SK-N-DZ (cell line): ENCODE measurements at places on chromosomes 6 and 20.
A peak's percentile ranks its signal among the peaks of the same experiment; 100 is the strongest.

- DNase-seq = peak; percentile 85
These were observed 259.2 kb downstream of the ADGB start for GRCh38 chr6:146857980-146858347.

DNA sequence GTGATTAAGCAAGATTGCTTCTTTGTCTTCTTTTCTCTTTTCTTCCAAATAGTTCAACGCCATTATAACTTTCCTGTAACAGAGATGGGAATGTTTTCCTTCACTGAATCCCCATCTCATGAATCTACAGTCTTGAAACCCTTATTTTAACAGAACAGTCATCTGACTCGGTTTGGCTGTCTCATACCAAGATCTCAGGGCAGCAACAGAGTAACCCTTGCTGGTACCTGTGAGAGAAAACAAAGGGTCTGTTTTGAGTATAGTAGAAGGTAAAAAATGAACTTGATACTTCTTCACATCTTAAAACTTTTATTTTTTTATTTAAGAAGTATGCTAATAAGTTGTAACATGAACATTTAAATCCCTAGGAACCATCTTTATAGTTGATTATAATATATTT lies 19.6 kb upstream of the DSE start:
- no peak for DNase-seq

DNA sequence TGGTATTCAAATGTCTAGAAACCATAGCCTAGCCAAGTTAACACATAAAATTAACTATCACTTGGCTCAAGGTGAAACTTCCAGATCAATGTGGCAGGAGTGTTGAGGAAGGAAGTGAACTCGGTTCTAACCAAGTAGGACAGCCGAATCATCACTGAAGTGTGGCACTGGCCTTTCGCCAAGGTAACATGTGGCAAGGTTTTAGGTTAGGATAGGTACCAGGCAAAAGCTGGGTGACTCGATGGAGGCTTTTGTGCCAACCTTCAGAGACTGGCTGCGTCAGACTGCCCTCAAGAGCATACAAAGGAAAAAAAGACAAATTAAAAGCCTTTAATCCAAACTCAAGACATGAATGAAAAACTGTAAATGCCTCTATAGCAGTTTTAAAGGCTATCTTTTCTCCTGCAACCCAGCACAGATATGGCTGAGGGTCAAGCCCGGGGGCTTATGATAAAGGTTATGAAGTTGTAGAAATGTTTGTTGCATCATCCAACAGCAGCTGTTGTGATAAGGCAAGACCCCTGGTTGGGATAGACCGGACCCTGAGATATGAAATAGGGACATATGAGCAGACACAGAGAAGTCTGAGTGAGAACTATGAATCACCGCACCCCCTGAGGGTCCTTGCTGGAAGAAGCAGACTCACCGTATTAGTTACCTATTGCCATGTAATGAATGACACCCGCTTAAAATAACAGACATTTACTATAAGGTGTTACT lies 11.9 kb downstream of the PSMB9 start:
- no peak for DNase-seq

DNA sequence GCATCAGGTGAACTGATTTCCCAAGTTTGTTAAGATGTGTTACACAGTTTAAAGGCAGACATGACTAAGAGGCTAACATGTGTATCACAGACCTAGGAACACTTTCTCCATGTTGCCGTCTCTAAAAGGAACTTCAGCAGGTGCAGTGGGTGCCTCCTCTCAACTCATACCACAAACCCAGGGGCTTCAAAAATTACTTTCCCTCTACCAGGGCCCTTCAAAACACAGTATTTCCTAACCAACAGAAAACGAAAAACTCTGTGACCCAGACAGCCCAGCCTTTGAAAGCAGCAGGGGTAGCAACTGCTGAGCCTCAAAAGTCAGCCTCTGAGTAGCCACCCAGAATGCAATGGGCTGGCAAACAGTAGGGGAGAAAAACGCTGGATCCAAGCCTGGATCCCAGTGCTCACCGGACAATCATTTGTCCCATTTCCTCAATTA lies 28.5 kb downstream of the B4GALT5 start:
- DNase-seq = no peak

GRCh38 chr6:14645841-14646240 lies 528.3 kb downstream of the CD83 start:
- DNase-seq = no peak

DNA sequence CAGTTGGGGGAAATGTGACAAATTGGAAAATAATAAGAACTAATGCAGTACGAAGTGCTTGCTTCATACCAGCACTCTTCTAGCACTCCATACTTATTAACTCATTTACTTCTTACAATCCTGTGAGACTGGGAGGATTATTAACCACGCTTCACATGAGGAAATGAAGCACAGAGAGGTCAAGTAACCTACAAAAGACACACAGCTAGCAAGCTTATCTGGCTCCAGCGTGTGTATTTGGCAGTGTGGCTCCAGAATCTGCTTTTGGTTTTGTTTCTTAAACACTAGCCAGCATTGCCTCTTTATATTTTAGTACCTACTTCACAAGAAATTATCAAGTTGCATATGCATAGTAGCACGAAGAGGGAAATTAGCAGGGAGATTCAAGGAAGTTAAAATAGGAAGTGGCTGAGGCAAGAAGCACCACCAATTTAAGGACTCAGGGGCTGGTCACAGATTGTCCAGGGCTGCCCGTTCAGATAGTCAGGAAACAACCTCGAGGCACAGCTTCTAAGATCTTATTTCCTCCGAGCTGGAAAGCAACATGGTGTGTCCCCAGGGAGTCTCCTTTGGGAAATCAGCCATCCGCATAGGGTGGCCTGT lies 302.7 kb upstream of the PRDM1 start:
- DNase-seq = no peak

- DNase-seq = no peak
These were observed 2.0 kb downstream of the FYN start for GRCh38 chr6:111871207-111871606.
